ENCODE measurements at places on chromosomes 5 and 9.

GRCh38 chr5:172454358-172455086 lies at the start of gene SH3PXD2B:
Gene SH3PXD2B (minus strand): TSS chr5:172454525. CDS start chr5:172454352, 173 bp downstream.
- DNase-seq = peak; percentile 67

GRCh38 chr5:179154346-179154990 lies 94.3 kb downstream of the ZNF354C start:
- DNase-seq = no peak

GRCh38 chr9:73079326-73079725 lies 72.3 kb upstream of the ANXA1 start:
- no peak for DNase-seq

DNA sequence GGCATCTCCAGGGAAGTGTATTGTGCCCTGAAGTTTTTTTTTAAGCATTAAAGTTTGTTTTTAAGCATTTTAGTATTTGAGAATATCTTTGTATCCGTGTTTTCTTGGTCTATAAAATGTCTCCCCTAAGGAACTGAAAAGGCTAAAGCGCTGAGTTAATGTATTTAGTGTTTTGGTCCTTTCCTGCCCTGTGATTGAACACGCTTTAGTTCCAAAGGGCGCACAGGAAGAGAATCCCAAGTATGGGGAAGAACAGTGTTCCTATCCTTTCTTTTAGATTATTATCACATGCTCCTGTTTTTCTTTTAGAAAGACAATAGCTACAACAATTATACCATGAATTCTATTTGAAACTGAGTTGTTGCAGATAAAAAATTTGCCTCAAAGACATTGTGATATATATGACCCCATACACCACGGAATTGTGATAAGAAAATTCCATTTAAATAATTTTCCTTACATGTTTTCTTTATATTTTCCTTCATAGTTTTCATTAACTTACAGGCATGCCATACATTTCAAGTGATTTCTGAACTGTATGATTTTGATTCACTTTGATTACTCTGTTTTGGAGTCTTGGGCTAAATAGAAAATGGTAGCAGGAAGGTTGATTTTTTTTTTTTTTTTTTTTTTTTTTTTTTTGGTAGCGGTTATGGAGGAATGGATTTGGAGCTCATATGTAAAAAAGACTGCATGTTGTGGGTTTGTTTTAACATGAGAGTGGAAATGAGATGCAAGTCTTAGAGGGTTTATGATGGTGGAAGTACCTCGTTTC lies 3.1 kb downstream of the HSPA4 start:
- no peak for DNase-seq

DNA sequence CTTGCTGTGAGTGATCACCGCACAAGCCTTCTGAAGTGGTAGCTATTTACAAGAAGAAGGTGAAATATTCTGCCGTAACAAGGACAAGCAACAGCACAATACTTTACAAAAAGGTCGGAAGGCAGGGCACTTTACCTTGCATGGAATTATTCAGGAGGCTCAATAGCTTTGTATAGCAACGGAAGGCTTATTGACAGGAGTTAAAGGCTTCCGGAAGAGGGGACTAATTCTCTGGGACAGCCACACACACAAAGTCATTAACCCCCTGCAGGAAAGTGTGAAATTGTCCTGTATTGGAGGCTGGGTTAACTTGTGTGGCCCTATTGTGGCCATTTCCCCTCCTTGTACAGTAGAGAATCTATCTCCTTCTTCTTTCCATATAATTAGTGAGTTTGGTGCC lies 199.3 kb upstream of the SEMA6A start:
- DNase-seq = no peak
